ENCODE measurements at places on chromosomes 7 and 10. TPM values are rescaled to one million over a fixed set of nuclear protein-coding genes. Genes with fewer than 3 reads are reported as not detected.
A peak's percentile ranks its signal among the peaks of the same experiment; 100 is the strongest.

The TMEM26 gene
- not detected for total RNA-seq

DNA sequence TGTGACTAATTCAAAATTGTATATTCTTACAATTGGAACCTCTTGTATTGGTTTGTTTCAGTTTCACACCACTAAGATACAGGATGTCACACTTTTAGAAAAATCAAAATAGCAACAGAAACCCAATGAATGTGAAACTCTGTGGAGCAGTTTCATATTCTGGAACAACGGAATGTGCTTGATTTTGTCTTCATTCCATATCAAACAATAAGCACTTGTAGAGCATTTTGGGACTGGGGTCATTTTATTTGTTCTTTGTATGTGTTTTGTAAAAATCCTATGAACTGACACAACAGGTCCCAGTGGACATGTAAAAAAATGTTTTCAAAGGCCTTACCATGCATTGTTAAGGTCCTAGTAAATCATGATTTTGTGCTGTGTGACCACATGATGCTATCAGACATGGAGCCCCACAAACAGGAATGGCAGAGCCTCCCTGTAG lies 123.1 kb downstream of the DKK1 start:
- DNase-seq, result no peak

DNA sequence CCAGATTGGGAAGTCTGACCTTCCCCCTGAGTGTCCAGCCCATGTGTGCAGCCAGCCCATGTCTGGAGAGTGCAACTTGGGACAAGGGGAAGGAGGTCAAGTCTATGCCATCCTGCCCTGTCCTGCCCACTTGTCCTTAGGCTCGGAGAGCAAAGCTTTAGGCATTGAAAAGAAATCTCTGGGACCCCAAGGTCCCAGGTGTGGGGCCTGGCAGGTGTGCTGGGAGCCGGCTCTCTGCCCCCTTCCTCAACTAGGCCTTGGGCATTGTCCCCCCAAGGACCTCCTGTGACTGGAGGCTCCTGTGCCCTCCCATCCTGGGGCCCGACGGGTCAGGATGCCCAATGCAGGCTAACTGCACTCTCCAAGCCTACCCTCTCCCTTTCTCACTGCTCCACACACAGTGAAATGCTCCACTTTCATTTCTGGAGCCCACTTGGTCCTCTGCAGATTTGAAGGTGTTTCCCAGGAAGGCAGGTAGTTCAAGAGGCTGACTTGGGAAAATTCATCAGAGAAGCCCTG lies 124.7 kb downstream of the PTPN20 start:
- no peak for DNase-seq

- no peak for DNase-seq
Observed at GRCh38 chr7:55082228-55082603, 63.4 kb downstream of the EGFR start.

DNA sequence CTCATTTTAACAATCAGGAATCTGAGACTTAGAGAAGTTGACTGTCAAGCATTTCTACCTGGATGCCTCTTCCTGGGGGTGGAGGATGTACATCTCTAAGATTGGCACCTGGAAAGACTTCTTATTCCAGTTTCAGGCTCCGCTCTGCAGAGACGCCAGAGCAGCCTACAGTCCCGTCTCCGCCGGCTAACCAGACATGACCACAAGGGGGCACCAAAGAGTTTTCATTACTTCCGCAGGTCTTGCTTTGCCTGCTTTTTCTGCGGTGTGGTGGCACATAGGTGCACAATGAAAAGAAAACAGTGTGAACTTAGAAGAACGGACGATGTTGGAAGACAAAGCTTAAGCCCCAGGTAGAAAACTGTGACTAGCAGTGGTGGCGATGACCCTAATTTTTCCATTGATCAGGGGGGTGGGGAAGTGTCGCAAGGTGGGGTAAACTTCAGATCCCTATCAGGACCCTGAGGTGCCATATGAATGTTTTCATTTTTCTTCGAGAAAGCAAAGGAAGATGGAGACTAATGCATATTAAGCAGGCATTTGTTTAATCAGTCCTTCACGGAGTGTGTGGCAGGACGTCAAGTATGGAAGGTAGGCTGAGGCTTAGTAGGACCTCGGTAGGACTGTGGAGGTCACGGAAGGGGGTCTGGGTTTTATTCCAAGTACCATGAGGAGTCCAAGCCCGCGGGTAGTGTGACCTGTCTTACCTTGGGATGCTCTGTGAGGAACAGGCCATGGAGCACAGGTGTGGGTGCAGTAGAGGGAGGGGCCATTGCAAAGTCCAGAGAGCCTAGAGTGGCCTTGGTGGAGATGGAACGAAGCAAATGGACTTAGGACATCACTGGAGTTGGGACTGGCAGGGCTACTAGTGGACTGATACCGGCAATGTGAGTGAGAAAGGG lies 60.1 kb upstream of the SORCS3 start:
- peak; percentile 28 for DNase-seq
